Right hindlimb (tissue), 1 donor: ENCODE measurements at places on chromosomes 4 and X.
A peak's percentile ranks its signal among the peaks of the same experiment; 100 is the strongest.

- no peak for DNase-seq
Observed at GRCh38 chrX:11172415-11172814, 61.3 kb downstream of the HCCS start.

DNA sequence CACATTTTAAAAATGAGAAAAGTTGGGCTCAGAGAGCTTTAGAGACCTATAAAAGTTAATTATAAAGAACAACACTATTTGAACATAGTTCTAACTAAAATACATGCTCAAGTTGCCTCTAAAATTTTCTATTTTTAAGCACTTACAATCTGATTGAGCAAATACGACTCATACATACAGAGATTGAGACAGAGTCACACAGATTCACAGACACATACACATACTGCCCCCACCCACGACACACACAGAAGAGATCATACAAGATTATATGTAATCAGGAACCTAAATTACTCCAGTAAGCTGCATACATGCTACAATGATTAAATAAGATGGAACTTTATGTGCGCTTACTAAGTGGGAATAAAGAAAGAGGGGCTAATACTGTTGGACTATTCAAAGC lies 2.7 kb upstream of the ASB5 start:
- no peak for DNase-seq

- no peak for DNase-seq
Observed at GRCh38 chr4:56630876-56631666, 50.0 kb downstream of the HOPX start.

GRCh38 chrX:6614506-6614905 lies 79.6 kb upstream of the VCX3A start:
- DNase-seq = no peak

GRCh38 chrX:97326456-97326855 lies 442.7 kb downstream of the RPA4 start:
- DNase-seq = no peak

DNA sequence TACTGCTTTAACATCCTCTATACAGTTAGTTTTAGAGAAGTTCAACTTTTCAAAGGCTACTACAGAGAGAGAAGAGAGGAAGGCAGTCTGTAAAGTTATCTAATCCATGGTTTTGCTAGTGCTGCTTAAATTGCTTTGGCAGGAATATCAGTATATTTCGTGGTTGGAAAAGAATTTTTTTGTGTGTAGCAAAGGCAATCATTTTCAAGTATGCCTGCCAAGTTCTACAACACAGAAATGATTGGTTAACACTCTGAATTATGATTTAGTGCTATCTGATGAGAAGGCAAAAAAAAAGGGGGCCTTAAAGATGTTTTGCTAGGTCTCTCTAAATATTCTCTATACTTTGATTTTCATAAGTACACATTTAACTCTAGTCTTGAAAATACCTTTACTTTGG lies 133.1 kb downstream of the JADE1 start:
- no peak for DNase-seq

DNA sequence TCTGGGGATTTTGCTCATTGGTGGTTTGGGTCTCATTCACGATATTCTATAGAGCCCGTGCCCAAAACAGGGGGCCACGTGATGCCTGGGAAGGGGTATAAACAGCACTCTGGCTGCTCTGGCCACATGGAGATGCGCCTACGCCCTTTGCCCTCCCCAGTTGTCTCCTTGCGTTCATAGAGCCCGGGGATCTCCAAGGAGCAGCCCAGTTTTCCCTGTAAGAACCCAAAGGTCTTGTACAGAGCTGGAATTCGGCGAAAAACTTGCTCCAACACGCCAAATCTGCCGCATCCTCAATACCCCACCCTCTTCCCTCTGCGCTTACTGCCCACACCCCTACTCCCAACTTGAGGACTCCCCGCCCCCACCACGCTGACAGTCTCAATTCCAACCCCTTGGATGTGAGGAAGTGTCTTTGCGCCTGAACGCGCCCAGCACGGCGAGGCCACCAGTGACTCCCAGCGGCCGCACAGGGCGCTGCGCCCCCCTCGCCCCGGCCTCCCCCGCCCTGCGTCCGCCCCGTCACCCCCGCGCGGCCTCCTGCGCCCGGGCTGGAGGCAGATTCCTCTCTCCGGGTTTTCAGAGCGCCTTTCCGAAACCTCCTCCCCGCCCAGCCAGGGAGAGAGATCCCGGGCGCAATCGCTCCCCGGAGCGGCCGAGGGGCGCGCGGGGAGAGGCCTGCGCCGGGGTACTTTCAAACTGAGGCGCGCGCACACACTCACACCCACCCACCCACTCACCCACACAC lies at the start of gene NHS:
Gene NHS (plus strand): TSS at position 582 of the 748 bp plus-strand sequence. CDS start 558 bp downstream, outside the sequence.
- peak; percentile 85 for DNase-seq

DNA sequence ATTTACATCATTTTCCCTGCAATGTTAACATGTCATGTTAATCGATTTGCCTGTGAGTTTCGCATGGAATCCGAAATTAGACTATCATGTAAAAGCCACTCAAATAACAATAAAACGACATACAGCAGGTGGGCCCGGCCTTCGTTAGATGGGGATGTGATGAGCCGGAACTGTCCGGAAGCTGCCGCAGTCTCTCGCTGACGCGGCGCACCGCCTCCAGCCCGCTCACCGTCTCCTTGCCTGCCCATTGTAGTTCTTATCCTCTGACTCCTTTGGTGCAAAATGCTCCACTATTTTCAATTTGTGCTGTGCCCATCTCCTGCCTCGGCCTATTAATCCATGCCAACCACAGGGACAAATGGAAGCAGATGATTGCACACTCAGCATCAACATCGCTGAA lies 877.5 kb upstream of the TENM3 start:
- DNase-seq = no peak

DNA sequence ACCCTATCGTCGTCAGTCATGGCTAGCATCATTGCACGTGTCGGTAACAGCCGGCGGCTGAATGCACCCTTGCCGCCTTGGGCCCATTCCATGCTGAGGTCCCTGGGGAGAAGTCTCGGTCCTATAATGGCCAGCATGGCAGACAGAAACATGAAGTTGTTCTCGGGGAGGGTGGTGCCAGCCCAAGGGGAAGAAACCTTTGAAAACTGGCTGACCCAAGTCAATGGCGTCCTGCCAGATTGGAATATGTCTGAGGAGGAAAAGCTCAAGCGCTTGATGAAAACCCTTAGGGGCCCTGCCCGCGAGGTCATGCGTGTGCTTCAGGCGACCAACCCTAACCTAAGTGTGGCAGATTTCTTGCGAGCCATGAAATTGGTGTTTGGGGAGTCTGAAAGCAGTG lies 1.6 kb downstream of the ZCCHC12 start:
- DNase-seq = no peak

- DNase-seq = no peak
Observed at GRCh38 chrX:28609917-28610613, 22.8 kb downstream of the IL1RAPL1 start.

DNA sequence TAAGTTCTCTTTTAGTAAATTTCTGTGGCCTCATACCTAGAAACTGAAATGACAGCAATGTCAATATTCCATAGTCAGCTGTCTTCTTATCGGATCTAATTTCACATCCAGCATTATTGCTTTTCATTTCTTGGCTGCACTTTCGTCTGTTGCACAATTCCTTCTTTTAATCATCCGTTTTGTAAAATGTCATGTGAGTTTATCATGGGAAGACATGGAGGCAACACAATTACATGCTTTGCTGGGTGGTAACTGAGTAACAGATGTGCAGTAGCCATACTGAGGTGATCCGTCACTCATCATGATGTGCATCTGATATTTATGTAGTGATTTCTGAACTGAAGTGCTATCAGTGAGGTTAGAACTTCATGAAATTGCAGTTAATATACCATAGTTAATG lies 68.3 kb upstream of the SLC7A11 start:
- no peak for DNase-seq

- DNase-seq = no peak
Observed at GRCh38 chr4:146381263-146381872, 140.4 kb downstream of the SLC10A7 start.

GRCh38 chr4:147173797-147174432 lies 228.3 kb upstream of the TTC29 start:
- peak; percentile 30 for DNase-seq

DNA sequence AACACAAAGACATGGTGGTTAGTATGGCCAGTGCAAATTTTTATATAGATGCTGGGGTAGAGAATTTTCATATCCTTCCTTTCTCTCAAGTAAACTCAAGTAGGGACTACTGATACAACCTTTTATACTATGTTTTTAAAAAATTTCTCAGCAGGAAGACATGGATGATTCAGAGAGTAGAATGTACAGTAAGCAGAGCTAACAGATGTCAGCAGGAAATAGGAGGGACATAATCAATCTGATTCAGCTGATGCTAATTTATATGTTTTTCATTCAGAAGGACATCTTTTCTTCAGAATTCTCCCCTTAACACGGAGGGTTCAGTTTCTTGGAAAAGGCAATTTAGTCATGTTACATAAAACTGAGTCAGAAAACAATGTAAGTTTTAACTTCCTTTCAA lies 95.4 kb downstream of the GRIA2 start:
- DNase-seq = no peak

DNA sequence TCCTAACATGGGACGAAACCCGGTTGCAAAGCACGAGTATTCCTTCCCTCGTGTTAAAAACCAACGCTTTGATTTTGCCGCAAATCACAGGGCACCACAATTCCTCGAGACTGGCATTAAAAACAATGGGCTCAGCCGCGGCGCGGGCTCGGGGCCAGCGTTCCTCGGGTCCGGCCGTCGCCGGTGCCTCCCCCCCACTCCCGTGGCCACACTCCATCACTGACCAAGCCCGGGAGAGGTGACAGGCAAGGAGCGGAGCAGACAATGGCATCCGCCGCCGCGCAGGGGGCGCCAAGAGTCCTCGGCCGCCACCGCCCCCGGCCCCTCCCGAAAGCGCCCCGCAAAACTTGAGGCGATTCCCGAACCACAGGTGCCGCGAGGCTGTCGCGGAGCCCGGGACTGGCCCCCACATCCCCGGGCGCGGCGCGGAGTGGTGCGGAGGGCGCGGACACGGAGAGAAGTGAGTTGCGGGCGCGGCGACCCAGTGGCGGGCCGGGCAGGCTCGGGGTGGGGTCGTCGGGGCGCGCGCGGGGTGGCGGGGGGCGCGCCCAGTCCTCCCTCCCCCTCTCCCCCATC lies 445 bp downstream of the AP1S2 start:
- peak; percentile 50 for DNase-seq

- DNase-seq = no peak
Observed at GRCh38 chr4:157810137-157810774, 362.6 kb downstream of the GASK1B start.

DNA sequence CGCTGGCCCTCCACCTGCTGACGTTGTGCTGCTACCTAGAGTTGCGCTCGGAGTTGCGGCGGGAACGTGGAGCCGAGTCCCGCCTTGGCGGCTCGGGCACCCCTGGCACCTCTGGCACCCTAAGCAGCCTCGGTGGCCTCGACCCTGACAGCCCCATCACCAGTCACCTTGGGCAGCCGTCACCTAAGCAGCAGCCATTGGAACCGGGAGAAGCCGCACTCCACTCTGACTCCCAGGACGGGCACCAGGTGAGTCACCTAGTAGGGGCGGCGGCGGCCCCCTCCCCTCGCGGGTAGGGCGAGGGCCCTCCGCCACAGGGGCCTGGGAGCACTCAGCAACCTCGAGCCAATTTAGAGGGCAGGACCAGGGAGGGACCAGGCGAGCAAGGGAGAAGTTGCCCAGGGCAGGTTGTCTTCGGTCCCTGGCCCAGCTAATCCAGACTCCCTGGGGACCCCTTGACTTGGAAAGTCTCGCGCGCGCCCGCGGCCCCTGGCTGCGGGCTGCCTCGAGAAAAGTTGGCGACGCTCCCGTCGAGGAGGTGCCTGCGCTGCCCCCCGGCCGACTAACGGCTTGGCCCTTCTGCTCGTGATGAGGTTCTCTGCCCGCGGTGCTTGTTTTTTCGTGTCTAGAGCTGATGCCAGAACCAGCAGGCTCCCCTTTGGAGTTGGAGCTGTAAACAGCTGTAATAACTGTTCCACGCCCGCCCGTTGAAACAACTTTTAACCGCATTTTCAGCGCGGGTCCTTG lies 717 bp downstream of the EDA start:
- peak; percentile 32 for DNase-seq
